Dorsolateral prefrontal cortex (tissue), 122 donors: ENCODE measurements at places on chromosomes 12 and 14.

- no peak for DNase-seq
Measured at GRCh38 chr12:115400011-115400410, 716.0 kb upstream of the TBX3 start.

DNA sequence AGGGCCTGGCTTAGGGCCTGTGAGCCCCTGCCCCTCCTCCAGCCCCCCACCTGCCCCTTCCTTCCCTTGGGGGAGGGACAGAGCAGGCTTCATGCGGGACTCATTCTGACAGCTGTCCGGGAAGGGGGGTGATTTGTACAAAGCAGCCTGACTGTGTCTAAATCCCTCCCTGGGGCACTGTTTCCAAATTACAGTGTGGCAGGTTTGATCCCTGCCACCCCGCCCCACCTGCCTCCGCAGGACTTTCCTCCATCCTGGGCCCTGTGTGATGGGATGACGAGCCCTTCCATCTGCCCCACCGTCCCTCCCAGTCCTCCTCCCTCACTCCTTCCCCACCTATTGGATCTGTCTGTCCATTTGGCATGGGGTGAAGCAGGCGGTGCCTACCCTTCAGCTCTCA lies 363.9 kb downstream of the BCL11B start:
- no peak for DNase-seq

- DNase-seq, result no peak
Measured at GRCh38 chr14:68741477-68741791, 51.4 kb downstream of the ZFP36L1 start.

- DNase-seq, result no peak
Measured at GRCh38 chr12:111410431-111411184, 4.9 kb downstream of the SH2B3 start.

GRCh38 chr14:98183556-98183955 lies 1088.4 kb downstream of the BCL11B start:
- no peak for DNase-seq

DNA sequence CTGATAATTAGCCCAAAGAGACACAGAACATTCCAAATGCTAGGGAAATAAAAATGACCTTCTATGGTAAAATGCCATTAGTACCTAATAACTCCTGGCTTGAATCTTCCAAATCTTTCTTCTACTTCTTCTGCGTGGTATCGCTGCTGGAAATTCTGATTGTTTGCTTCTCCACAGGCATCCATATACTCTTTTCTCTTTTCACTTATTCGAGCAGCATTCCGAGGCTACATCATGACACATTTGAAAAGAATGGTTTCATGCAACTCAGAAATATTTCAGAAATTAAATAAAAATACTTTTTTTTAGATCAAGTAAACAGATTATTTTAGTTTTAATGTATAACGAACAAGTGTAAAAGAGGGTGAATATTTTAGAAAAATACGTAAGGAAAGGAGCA lies 18.9 kb downstream of the ZCCHC8 start:
- DNase-seq, result no peak

DNA sequence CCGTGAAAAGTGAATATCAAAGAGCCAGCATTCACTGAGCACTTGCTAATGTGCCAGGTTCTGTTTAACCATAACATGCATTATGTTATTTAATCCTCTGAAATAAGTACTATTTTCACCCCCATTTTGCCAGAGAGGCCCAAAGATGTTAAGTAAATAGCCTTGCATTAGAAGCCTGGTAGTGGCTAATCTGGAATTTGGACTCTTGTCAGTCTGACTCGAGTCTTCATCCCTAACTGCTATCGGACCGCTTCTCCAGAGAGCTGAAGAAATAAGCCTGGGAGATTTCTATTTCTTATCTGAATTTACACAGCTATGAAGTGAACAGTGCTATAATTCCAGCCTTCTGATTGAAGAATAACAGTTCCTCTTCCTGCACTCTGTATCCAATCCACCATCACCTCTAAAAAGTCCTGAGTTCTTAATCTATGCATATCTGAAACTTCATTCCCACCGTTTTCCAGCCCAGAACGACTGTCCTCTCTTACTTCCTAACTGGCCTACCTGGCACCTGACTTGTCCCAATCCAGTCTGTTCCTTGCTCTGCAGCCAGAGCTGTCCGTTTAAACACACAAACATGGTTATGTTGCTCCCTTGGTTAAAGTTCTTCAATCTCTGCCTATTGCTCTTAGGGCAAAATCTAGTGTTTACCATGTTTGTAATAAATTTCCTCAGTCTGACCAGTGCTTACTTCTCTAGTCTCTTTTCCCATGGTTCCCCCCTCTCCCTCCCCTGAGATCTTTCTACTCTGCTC lies 2.3 kb downstream of the POLR3B start:
- no peak for DNase-seq

DNA sequence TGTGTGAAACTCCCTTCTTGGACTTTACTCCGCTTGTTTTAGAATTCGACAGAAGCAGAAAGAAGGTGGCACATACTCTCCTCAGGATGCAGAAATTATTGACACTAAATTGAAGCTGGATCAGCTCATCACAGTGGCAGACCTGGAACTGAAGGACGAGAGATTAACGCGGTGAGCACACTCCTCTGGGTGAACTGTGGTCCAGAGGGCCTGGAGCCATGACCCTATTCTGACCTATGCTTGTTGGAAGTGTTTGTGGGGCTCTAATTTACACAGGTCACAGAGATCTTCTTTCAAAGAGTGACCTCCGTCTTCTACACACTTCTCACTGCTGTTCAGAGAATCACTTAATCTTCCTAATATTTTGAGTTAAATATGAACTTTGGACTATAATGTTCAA lies 72.5 kb upstream of the MYF6 start:
- DNase-seq, result no peak

GRCh38 chr14:26281280-26281998 lies 316.4 kb downstream of the NOVA1 start:
- no peak for DNase-seq

DNA sequence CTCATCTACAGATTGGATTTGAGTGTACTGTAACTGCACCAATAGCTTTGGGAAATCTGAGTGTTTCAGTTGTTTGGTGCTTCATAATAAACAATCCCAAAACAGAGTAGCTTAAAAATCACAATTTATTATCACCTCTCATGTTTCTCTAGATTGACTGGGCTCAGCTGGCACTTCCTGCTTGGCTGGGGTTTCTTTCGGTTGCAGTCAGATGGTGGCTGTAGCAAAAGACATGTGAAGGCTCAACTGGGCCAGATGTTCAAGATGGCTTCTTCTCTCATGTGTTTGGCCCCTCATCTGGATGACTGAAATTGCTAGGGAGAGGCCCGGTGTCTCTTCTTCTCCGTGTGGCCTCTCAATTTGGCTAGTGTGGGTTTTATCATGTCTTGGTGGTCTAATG lies 12.1 kb upstream of the BMP4 start:
- no peak for DNase-seq

GRCh38 chr14:102548616-102549240 lies 39.2 kb upstream of the ANKRD9 start:
- DNase-seq, result no peak

DNA sequence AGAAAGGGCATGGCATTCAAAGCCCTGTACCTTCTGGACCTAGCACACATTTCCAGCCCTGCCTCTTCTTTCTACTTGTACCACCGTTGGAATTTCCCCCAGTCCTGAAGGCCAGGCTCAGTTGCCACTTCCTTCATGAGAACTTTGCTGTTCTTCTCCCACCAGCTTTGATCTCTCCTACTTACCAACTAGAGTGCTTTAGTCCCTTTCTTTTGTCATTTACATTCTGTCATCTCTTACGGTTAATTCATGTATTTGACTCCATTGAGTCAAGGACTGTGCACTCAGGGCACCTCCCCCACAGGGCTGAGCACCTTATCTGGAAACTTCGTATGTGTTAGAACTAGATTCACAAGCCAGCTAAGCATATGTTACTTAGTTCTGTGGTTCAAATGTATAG lies 26.3 kb downstream of the BICDL1 start:
- DNase-seq, result no peak

GRCh38 chr12:32240162-32240561 lies 133.5 kb downstream of the BICD1 start:
- DNase-seq, result no peak

- DNase-seq, result no peak
Measured at GRCh38 chr12:118145113-118145797, 9.3 kb downstream of the PEBP1 start.

DNA sequence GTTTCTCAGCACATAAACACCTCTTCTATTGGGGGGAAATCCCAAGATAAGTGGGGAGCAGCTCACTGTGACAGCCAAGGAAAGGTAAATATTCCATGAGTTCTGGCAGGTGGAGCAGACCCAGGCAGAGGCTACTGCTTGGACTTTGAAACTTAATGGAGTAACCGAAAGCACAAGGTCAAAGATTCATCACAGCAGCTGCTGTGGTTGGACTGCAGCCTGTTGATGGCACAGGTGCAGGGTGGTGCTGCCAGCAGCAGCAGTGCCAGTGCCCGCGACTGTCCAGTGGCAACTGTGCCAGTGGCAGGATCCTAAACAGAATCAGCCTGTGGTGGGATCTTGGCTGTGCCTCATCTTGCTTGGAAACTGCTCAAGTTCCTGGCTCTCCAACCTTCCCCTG lies 81.4 kb upstream of the ARID2 start:
- no peak for DNase-seq

- no peak for DNase-seq
Measured at GRCh38 chr12:121038861-121039668, at the start of gene OASL. OASL (minus strand) TSS chr12:121039246; CDS start chr12:121038971, 275 bp downstream.

DNA sequence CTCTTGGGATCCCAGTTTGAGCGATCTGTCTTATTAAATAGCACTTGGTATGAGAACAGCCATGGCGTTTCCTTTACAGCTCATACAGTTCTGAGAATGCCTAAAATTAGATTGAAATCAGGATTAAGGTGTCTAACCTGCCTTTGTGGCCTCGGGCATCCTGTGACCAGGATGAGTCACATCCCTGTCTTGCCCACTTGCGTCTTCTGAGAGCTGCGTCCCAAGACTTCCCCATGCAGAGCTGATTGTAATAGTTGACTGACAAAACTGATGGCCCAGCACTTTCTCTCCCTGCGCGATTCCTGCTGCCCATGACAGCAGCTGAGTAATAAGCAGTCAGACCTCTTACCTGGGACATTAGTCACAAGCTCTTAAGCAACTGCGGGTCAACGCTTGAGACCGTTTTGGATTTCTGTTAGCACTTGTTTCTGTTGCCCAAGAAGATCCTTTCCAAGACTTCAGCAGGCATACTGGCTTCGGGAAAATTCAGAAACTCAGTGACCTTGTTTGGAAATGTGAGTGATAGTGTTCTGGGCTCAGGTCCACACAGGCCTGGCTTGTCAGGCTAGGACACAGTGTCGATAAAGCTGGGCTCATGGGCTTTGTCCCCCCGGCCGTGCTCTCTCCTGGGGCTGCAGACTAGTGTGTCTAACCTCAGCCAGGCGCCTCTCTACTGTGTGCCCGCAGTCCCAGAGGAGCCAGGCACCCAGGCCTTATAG lies 169.9 kb upstream of the HIF1A start:
- DNase-seq, result peak; percentile 55

GRCh38 chr12:28569698-28570411 lies 379.6 kb downstream of the CCDC91 start:
- DNase-seq, result no peak

- DNase-seq, result no peak
Measured at GRCh38 chr12:99260456-99260996, 387.0 kb upstream of the GARIN6 start.

GRCh38 chr12:23140710-23141109 lies 515.7 kb downstream of the ETNK1 start:
- no peak for DNase-seq

GRCh38 chr14:77220246-77221017 lies 38.8 kb downstream of the TMEM63C start:
- DNase-seq, result no peak

GRCh38 chr12:130538343-130539095 lies 177.6 kb downstream of the RIMBP2 start:
- DNase-seq, result peak; percentile 35

DNA sequence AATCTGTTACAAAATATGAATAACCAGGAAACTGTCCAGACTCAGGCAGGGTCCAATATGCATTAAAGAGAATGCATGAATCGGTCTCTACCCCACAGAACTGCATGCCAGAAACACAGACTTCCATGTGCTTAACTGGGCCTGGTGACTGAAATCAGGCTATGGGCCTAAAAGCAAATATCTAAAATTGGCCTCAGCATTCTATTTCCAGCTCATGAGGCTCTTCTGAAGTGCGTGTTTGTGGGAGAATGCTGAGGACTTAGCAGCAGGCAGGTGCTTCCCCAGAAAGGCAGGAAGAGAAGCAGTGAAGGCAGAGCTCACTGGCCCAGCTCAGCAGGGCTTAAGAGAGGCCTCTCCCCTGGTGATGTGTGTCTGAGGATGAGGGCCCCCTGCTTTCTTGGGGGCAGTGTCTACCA lies 48.5 kb downstream of the ADGRD1 start:
- no peak for DNase-seq

DNA sequence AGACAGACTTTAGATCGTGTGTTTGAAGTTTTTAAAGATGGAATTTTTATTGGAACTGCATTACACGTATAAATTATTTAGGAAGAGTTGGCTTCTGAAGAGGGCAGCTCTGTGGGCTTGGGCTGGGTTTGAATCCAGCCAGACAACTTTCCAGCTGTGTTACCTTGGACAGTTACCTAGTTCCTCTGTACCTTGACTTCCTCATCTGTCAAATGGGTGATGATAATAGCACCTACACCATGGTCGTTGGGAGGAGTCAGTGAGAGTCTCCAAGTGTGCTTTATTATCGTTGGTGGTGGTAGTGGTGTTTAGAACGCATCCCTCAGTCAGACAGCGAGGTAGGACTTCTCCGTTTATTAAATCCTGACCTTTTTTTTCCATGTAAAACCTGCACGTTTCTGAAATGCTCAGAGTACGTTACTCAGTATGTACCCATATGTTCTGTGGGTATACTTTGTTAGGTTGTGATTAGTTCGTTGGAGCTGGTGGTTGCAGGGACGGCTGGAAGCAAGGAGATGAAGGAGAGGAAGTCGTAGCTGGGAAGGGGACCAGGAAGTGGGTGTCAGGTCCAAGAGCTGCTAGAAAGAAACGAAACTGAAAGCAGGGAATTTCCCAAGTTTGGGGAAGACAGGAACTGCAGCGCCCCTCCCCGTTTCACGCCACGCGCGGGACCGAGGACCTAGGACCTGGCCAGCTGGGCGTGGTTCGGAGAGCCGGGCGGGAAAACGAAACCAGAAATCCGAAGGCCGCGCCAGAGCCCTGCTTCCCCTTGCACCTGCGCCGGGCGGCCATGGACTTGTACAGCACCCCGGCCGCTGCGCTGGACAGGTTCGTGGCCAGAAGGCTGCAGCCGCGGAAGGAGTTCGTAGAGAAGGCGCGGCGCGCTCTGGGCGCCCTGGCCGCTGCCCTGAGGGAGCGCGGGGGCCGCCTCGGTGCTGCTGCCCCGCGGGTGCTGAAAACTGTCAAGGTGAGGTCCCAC lies at the start of gene OAS3:
Gene OAS3, plus strand, starts transcription at position 734 of the 979 bp plus-strand sequence. Its CDS starts 57 bp downstream, at position 791.
- DNase-seq, result peak; percentile 56

- DNase-seq, result no peak
Measured at GRCh38 chr12:47852096-47852571, 32.4 kb upstream of the HDAC7 start.

GRCh38 chr12:132222808-132223173 lies 78.5 kb downstream of the NOC4L start:
- DNase-seq, result no peak

GRCh38 chr14:22099942-22100763 lies 426.5 kb upstream of the OR4E1 start:
- DNase-seq, result peak; percentile 50

- DNase-seq, result no peak
Measured at GRCh38 chr12:402029-402389, 565 bp downstream of the CCDC77 start.

GRCh38 chr12:49933796-49934195 lies 16.7 kb upstream of the AQP2 start:
- DNase-seq, result no peak
